ENCODE measurements at places on chromosomes 12 and 14.

- DNase-seq, result no peak
Observed at GRCh38 chr12:23564451-23565152, 384.9 kb downstream of the SOX5 start.

GRCh38 chr12:58186914-58187313 is 245.5 kb downstream of the ATP23 start:
- no peak for DNase-seq

GRCh38 chr14:45198551-45198950 is 54.5 kb downstream of the MIS18BP1 start:
- no peak for DNase-seq

DNA sequence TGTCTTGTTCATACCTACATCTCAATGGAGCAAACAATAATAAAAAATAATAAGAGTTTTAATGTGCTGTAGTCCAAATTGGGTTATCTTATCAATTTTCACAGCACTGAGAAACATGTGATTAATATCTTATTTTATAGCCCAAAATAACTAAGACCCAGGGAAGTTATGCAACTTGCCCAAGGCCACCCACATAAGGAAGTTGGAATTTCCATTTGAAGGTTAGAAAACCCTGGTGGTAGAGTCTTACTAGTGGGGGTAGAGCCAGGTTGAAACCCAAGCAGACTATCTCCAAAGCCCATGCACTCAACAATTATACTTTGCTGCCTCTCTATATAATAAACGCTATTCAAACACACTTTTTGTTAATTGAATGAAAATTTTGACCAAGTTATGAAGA is 270.0 kb upstream of the CAND1 start:
- no peak for DNase-seq

GRCh38 chr12:43551971-43552559 is at the start of gene ADAMTS20:
Gene ADAMTS20, minus strand, starts transcription at chr12:43552203. Its CDS starts 282 bp downstream, at chr12:43551921.
- DNase-seq, result no peak

DNA sequence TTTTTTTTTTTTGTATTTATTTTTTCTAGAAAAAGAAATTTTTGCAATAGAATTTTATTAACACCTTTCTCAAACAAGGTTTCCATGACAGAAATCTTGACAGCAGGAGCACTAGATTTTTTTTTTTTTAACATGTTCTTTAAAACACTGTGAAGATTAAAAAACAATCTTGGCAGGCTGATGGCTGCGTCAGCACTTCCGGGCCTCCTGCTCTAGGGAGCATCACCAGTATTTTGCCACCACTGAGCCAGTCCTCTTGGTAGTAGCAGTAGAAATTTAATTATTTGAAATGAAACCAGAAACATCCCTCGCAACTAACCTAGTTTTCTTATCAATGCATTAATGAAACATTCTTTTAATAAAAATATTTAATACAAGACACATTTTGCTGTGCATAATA is 99.6 kb downstream of the APAF1 start:
- no peak for DNase-seq

DNA sequence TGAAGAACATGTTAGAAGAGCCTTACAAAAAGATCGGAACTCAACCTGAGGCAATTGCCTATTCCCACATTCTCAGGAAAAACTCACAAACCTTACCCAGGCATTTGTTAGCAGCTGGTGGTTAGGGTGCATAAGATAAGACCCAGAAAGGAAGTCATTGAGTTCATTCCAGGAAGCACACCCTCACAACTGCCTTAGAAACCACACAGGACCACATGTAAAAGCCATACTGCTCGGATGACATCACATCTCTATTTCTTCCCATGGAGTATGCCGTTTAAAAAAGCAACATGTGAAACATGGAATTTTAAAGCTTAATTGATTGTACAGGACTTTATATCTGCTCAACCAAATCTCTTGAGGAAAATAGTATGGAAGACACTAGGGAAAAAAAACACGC is 411.2 kb downstream of the DAD1 start:
- DNase-seq, result no peak

DNA sequence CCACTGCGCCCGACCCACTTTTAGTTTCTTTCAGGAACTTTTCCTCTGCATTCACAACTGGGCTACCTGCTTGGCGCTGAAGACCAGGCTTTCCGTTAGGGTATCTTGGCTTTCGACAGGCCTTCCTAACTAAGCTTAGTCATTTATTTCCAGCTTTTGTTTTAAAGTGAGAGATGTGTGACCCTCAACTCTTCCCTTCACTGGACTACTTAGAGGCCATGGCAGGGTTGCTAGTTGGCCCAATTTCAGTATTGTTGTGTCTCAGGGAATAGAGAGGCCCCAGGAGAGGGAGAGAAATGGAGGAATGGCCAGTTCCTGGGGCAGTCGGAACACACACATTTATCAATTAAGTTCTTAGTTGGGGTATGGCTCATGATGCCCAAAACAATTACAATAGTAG is 10.4 kb downstream of the MTA1 start:
- DNase-seq, result no peak

DNA sequence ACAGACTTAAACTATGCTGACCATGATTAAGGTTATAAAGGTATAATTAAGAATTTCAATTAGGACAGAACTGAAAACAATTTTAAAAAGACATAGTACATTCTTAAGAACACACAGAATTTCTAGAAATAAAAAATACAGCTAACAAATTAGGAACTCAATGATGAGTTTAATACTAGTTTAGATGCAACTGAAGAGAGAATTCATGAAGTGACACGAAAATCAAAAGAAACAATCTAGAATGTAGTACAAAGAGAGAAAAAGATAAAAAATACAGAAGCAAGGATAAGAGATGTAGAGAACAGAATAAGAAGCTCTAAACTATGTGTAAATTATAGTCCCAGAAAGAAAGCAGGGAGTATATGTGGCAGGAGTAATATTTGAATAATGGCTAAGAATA is 187.8 kb upstream of the KRR1 start:
- no peak for DNase-seq

DNA sequence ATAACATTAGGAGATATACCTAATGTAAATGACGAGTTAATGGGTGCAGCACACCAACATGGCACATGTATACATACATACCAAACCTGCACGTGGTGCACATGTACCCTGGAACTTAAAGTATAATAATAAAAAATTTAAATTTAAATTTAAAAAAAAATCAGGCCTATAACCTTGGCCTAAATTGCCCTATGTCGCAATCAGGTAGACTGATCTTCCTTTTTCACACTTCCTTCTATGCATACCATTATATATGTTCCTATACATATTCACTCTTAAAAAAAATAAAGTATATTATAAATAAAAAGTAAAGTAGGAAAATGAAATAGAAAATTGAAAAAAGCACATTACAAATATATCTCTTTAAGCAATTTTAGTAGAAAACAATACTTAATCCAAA is 117.7 kb upstream of the GARIN2 start:
- no peak for DNase-seq

DNA sequence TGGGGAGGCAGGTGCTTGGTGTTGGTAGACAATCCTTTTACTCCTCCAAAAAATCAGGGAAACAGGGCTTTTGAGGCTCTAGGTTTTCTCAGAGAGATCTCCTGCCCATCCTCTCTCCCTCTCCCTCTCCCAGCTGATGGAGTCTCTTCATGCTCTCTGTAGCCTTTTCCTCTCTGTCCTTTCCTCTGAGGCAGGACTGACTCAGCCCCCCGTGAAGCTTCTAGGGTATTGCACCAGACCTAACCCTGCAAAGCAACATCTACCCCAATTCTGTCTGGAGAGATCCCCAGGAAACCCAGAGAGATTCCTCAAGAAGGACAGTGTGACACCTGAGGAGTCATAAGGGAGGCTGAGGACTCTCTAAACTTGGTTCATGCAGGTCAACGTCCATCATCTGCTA is 66.4 kb downstream of the CRACR2A start:
- no peak for DNase-seq

GRCh38 chr12:47718531-47718930 is 6.8 kb downstream of the ENDOU start:
- DNase-seq, result no peak

- DNase-seq, result no peak
Observed at GRCh38 chr12:129927316-129927900, 23.6 kb upstream of the TMEM132D start.

DNA sequence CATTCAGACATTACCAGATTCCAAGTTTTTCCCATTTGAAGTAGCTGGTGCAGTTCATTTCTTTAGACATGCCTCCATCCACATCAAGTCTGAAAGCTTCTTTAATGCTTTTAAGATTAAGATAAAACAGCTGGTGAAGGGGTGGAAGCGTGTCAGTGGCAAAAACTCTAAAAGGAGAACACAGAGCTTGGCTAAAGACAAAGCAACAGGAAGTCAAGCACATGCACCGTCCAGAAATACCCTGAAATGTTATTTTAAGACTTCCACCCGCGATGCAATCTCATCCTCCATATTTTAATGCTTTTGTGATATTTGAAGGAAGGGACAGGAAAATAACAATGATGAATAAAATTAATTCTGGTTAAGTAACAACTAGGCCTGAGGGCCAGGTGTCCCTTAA is 31.8 kb downstream of the PPM1H start:
- no peak for DNase-seq

DNA sequence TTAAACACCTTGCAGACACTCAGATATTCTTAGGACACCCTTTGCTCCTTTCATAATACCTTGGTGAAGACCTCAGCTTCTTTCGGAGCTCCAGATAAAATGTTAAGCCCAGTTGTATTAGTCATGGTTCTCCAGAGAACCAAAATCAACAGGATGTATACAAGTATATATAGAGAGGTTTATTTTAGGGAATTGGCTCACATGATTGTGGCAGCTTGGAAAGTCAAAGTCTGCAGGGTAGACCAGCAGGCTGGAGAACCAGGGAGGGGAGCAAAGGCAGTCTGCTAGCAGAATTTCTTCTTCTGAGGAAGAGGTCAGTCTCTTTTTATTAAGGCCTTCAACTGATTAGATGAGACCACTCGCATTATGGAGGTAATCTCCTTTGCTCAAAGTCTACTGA is 6.9 kb upstream of the IGF1 start:
- no peak for DNase-seq

DNA sequence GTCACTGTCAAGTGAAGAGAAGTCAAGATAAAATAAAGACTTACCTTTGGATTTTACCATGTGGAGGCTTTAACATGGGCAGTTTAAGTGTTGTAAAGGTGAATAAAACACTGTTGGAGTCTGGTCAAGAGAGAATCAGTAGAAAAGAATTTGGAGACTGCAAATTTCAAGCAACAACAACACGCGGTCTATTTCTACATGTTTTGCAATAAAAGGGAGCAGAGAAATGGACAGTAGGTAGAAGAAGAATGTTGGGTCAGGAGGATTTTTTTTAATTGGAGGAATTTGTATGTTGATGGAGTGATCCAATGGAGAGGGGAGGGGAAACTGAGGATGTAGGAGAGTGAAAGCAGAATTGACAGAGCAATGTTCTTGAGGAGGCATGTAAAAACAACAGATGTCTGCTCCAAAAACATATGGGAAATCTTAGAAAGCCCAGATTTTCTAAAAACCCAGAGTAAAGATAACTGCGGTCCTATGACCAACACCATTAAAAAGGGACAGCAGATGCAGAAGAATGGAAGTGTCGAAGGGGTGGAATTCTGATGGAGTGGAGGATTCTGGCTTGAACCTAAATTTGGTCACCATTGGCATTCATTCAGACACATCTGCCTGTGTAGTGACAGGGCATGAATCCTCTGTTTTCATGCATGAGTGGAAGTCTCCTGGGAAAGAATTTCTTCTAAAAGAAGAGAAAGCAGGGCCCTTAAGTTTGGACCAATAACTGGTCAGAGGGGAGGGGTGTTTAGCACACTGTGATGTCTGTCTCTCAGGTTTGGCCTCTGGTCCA is 68.0 kb upstream of the OSBPL8 start:
- DNase-seq, result no peak

GRCh38 chr12:65287426-65287825 is 8.9 kb downstream of the MSRB3 start:
- no peak for DNase-seq

GRCh38 chr14:50947446-50947845 is 3.2 kb upstream of the PYGL start:
- DNase-seq, result no peak

DNA sequence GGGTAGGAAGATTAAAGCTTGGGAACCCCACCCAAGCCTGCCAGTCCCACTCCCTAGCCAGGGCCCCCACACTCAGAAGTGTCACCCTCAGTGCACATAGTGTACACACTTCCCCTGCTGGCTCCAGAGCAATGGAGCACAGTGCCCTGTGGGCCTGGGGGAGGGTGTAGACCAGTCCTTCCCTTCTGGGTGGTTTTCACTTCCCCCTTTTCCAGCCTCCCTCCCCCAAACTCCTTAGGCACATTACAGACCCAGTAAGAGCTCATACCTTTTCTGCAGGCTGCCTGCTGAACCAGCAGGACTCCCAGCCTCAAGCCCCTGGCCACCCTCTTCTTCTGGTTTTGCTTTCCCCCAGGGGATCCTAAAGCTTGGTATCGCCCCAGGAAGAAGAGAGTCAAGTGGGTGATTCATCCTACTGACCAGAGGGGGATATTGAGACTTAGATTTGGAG is at the start of gene ZNF385A:
ZNF385A (minus strand) TSS at position 143 of the 451 bp plus-strand sequence. CDS start 219 bp downstream, outside the sequence.
- DNase-seq, result no peak

Data from left renal pelvis (tissue), 4 donors.